LNCaP clone FGC (cell line): ENCODE measurements at places on chromosomes 2 and 18.

GRCh38 chr2:39545957-39546356 is 108.9 kb upstream of the MAP4K3 start:
- DNase-seq = no peak

- no peak for DNase-seq
Observed at GRCh38 chr2:96256611-96257113, 9.1 kb downstream of the TMEM127 start.

- DNase-seq = no peak
Observed at GRCh38 chr18:70374154-70374553, 85.3 kb downstream of the SOCS6 start.

- no peak for DNase-seq
Observed at GRCh38 chr2:84851876-84852275, 29.0 kb downstream of the TRABD2A start.
